CD4-positive, alpha-beta T cell (primary cell): ENCODE measurements at places on chromosomes 1 and 21.

DNA sequence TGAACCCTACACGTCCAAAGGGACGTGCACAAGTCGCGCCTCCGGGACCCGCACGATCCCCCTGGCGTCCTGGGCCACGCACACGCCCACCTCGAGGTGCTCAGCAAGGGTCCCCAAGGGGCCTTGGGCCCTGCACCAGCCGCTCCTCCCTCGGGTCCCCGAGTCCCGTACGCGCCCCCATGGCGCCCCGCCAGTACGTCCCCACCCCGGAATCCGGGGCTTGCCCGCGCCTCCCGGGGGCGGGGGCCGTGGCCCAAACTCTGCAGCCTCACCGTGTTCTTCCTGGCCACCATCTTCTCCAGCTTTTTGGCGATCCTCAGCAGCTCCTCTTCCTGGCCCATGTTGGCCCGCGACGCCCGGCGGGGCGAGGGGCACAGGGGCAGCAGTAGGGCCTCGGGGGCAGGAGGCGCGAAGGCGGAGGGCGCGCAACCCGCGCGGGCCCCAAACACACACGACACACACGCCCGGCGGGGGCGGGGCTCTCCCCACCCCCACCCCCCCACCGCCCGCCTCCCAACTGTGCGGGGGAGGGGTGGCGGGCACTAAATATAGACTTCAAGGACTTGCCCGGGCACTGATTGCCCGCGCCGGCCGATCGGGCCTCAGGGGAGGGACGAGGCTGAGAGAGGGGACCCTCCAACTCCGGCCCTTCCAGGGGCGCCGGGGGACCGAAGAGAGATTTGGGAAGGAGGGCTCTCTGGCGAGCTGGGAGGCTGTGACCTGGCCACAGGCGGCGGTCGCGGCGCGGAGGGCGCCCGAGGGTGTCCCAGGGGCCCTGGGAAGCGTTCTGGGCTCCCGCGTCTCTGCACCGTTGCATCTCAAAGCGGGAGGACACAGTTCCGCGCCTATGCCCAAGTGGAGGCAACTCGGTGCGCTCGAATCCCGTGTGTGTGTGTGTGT lies at the start of gene TCEA3:
TSS of gene TCEA3 (minus strand) at position 456 of the 900 bp plus-strand sequence. CDS start at position 341, 115 bp downstream.
- H3K4me1 ChIP-seq, result peaks cover 37% of the 10 kb centered on the region
- H3K27me3 ChIP-seq, result no peaks in the 10 kb centered on the region
- no peaks in the 10 kb centered on the region for H3K36me3 ChIP-seq
- H3K27ac ChIP-seq, result peak within 1 kb of the TSS; percentile 5
- peak within 1 kb of the TSS; percentile 63 for H3K4me3 ChIP-seq
- DNase-seq, result peak; percentile 61

DNA sequence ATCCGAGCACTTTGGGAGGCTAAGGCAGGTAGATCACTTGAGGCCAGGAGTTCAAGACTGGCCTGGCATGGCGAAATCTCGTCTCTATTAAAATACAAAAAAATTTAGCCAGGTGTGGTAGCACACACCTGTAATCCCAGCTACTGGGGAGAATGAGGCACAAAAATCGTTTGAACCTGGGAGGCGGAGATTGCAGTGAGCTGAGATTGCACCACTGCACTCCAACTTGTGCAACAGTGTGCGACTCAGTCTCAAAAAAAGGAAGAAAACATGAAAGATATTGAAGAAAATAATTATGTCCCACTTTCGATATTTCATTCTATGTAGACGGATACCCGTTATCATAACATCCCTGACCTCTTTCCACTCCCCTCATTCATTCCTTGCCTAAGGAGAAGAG lies 19.2 kb downstream of the TUT4 start:
- DNase-seq, result no peak
- peaks cover 10% of the 10 kb centered on the region for H3K4me1 ChIP-seq
- H3K27me3 ChIP-seq, result no peaks in the 10 kb centered on the region
- H3K36me3 ChIP-seq, result no peaks in the 10 kb centered on the region
- no peak overlapping the region for H3K27ac ChIP-seq
- H3K4me3 ChIP-seq, result no peak overlapping the region

DNA sequence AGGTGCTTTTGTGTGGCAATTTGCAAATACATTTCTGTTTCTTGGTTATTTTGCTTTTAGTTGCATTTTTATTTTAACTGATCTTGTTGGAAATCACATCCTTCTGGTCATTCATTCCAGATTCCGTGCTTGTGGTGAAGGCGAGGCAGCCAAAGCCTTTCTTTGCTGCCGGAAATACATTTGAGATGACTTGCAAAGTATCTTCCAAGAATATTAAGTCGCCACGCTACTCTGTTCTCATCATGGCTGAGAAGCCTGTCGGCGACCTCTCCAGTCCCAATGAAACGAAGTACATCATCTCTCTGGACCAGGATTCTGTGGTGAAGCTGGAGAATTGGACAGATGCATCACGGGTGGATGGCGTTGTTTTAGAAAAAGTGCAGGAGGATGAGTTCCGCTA lies 34.8 kb upstream of the CD101 start:
- H3K27me3 ChIP-seq, result no peaks in the 10 kb centered on the region
- peaks cover 17% of the 10 kb centered on the region for H3K4me1 ChIP-seq
- no peak overlapping the region for H3K4me3 ChIP-seq

DNA sequence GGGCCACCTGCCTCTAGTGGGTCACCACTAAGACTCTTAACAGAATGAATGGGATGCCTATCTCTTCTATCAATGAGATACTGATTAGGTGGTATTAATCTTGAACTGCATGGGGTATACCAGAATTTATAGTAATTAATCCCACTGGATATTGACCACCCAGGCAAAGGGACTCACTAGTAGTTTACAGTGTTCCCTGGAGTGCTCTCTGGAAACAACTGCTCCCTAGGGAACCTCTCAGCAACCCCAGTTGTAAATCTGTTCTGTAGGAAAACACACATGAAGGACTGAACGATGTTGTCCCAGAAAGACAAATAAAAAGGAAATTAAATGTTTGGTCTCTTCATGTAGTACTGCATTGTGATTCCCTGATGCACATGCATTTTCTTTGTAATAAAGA lies 430.5 kb downstream of the HLX start:
- no peaks in the 10 kb centered on the region for H3K4me1 ChIP-seq
- no peak for DNase-seq
- H3K27me3 ChIP-seq, result peaks cover 6% of the 10 kb centered on the region
- no peaks in the 10 kb centered on the region for H3K36me3 ChIP-seq
- no peak overlapping the region for H3K27ac ChIP-seq

- DNase-seq, result no peak
- no peak overlapping the region for H3K27ac ChIP-seq
- no peaks in the 10 kb centered on the region for H3K36me3 ChIP-seq
- H3K27me3 ChIP-seq, result no peaks in the 10 kb centered on the region
- H3K4me1 ChIP-seq, result no peaks in the 10 kb centered on the region
These were observed 30.9 kb downstream of the RGS5 start for GRCh38 chr1:163171826-163172225.

DNA sequence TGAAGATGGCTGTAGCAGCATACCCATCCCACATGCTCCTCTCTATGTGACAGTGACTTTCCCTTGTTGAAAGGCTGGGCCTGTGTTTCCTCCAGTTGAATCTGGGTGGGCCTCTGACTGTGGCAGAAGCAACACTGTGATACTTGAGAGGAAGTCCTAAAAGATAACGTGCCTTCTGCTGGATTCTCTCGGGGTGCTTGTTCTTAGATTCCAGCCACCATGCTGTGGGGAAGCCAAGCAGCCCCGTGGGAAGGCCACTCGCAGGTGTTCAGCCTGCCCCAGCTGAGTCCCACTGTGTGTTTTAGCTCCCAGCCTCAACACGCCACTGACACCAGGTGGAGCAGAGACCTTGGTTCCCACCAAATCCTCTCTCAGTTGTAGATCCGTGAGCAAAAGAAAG lies 31.5 kb downstream of the TRAPPC10 start:
- no peak overlapping the region for H3K4me3 ChIP-seq
- peaks cover 5% of the 10 kb centered on the region for H3K4me1 ChIP-seq

DNA sequence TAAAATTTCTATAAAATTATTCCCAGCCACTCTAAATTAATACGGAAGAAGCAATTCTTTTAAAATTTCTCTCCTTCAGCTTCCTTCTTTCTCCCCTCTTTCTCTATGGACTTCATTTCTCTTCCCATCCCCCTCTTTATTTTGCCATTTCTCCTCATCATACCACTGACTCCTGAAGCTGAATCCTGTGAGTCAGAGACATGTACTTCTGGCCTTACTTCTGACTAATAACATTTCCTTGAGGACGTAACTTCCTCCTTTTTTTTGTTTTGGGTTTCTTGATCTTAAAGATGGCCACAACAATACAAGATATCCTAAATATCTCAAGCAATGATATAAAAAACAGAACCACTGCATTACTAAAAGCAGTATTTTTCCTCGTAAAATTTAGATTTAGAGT lies 63.6 kb upstream of the DENND1B start:
- no peak overlapping the region for H3K4me3 ChIP-seq
- no peaks in the 10 kb centered on the region for H3K36me3 ChIP-seq
- no peaks in the 10 kb centered on the region for H3K27me3 ChIP-seq
- no peak overlapping the region for H3K27ac ChIP-seq

DNA sequence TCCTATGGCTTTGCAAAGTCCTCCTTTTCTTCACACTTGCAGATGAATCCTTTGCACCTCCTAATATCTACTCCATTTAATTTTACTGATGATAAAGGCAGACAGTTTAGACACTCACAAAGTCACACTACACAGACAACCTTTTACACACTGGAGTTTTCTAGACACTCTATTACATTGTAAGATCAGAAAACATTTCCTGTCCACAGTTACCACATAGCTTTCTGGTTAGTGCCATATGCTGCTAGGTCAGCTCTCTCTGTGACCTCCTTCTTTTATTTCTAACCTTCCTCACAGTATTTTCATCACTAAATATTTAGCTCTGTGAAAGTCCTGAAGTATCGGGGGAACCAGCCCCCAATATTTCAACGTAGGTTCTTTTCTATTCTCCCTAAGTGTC lies 5.1 kb downstream of the SH2D1B start:
- H3K36me3 ChIP-seq, result no peaks in the 10 kb centered on the region
- H3K4me3 ChIP-seq, result no peak overlapping the region
- peaks cover 1% of the 10 kb centered on the region for H3K27me3 ChIP-seq
- no peaks in the 10 kb centered on the region for H3K4me1 ChIP-seq
- no peak overlapping the region for H3K27ac ChIP-seq

GRCh38 chr1:170126696-170127095 lies 19.1 kb upstream of the NTMT2 start:
- no peaks in the 10 kb centered on the region for H3K4me1 ChIP-seq
- H3K4me3 ChIP-seq, result no peak overlapping the region
- no peak overlapping the region for H3K27ac ChIP-seq
- H3K27me3 ChIP-seq, result no peaks in the 10 kb centered on the region

- H3K27ac ChIP-seq, result no peak overlapping the region
- H3K27me3 ChIP-seq, result no peaks in the 10 kb centered on the region
- no peak overlapping the region for H3K4me3 ChIP-seq
- no peaks in the 10 kb centered on the region for H3K36me3 ChIP-seq
- no peak for DNase-seq
These were observed 44.4 kb downstream of the RWDD3 start for GRCh38 chr1:95278173-95279006.

GRCh38 chr1:116454940-116455339 lies 81.9 kb downstream of the ATP1A1 start:
- no peaks in the 10 kb centered on the region for H3K36me3 ChIP-seq
- DNase-seq, result no peak
- no peak overlapping the region for H3K27ac ChIP-seq
- no peaks in the 10 kb centered on the region for H3K4me1 ChIP-seq

DNA sequence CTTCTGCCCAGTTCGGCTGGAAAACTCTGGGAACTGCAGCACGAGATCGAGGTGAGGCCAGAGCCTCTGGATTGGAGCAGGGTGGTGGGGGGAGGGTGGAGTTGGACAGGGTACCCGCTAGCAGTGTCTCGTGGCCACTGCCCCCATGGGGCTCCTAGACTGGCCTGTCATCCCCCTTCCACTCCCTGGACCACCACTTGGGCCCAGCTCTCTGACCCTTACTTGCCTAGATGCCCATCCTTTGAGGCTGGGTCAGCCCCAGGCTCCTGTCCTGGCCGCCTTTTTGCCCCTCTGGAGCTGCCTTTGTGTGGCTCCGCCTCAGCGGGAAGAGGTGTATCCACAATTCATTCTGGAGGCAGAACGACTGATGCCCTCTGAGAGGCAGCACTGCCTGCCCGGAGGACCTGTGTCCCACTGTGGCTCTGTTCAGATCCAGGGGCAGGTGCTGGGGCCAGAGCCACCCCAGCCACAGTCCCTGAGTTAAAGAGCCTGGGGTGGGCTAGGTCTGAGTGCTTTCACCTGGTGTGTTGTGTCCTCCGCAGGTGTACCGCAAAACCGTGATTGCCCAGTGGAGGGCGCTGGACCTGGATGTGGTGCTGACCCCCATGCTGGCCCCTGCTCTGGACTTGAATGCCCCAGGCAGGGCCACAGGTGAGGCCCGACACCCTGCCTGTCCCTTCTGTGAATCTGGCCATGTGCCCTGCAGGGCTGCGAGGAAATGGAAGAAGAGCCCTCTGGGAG lies 17.7 kb downstream of the FAAH start:
- no peak overlapping the region for H3K27ac ChIP-seq
- DNase-seq, result peak; percentile 9
- H3K4me1 ChIP-seq, result peaks cover 31% of the 10 kb centered on the region
- no peaks in the 10 kb centered on the region for H3K36me3 ChIP-seq
- H3K27me3 ChIP-seq, result no peaks in the 10 kb centered on the region

GRCh38 chr1:193799948-193800690 lies 613.7 kb upstream of the B3GALT2 start:
- no peaks in the 10 kb centered on the region for H3K36me3 ChIP-seq
- H3K4me1 ChIP-seq, result no peaks in the 10 kb centered on the region
- no peak for DNase-seq
- H3K4me3 ChIP-seq, result no peak overlapping the region
- no peaks in the 10 kb centered on the region for H3K27me3 ChIP-seq
- H3K27ac ChIP-seq, result no peak overlapping the region

GRCh38 chr1:205241366-205242030 lies 13.8 kb downstream of the TMCC2 start:
- H3K36me3 ChIP-seq, result no peaks in the 10 kb centered on the region
- no peaks in the 10 kb centered on the region for H3K4me1 ChIP-seq
- no peak overlapping the region for H3K4me3 ChIP-seq

GRCh38 chr1:34408011-34408410 lies 231.3 kb downstream of the C1orf94 start:
- no peaks in the 10 kb centered on the region for H3K36me3 ChIP-seq
- H3K27me3 ChIP-seq, result peaks cover 2% of the 10 kb centered on the region
- H3K4me3 ChIP-seq, result no peak overlapping the region

GRCh38 chr1:179021873-179022272 lies 3.8 kb upstream of the FAM20B start:
- no peaks in the 10 kb centered on the region for H3K36me3 ChIP-seq
- H3K27ac ChIP-seq, result no peak overlapping the region
- DNase-seq, result no peak
- peaks cover 13% of the 10 kb centered on the region for H3K4me1 ChIP-seq

GRCh38 chr1:65980237-65980636 lies 187.5 kb downstream of the PDE4B start:
- peaks cover 7% of the 10 kb centered on the region for H3K27me3 ChIP-seq
- no peaks in the 10 kb centered on the region for H3K4me1 ChIP-seq
- H3K36me3 ChIP-seq, result no peaks in the 10 kb centered on the region
- no peak overlapping the region for H3K4me3 ChIP-seq
- no peak overlapping the region for H3K27ac ChIP-seq

DNA sequence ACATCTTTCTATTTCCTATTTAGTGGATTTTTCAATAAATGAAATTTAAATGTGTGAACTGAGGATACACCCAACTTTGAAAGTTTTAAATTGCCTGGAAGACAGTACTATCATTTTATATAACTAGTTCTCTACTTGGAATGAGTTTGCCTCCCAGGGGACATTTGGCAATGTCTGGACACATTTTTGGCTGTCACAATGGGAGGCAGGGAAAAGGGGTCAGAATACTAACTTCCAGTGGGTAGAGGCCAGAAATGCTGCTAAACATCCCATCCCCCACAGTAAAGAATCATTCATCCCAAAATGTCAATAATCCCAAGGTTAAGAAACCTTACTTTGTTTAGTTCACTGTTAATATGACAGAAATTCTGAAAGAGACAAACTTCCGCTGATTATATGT lies 13.2 kb upstream of the NRAS start:
- no peak overlapping the region for H3K27ac ChIP-seq
- H3K4me1 ChIP-seq, result no peaks in the 10 kb centered on the region
- no peaks in the 10 kb centered on the region for H3K27me3 ChIP-seq
- peaks cover 100% of the 10 kb centered on the region for H3K36me3 ChIP-seq
- DNase-seq, result no peak
